ENCODE measurements at places on chromosomes 11 and 22.

DNA sequence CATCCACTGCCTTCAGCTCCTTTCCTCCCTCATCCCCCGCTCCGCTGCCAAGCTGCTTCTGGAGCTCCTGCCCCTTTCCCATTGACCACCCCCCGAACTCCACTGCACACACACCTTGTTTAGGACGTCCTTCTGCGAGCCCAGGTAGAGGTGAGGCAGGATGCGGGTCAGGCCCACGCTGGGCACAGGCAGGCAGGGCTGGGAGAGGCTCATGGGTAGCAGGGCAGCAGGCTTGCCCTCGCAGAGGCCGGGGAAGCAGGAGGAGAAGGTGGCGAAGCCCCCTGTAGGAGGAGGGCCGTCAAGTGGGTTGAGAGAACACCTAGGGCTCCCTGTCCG, 13.3 kb downstream of the DUSP8 start:
- DNase-seq, result no peak

DNA sequence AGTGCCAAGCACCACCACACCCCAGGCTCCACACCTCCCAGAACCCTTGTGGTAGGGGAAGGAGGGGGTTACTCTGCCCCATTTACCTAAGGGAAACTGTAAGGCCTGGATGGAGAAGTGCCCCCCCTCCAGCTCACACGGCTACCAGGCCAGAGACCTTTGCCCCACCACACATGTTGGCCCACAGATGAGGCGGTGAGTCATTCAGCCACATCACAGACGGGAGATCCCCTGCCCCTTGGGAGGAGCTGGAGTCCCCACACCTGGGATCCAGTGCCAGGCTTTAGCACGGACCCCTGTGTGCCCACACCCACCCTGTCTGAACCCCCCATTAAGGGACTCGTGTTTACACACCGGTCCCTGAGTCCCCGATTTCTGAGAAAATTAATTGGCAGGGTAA, 24.9 kb downstream of the CDKN1C start:
- DNase-seq, result no peak

- DNase-seq, result no peak
Measured at GRCh38 chr22:19177164-19178064, 1.1 kb downstream of the SLC25A1 start.

GRCh38 chr22:37627545-37627944, 11.9 kb upstream of the SH3BP1 start:
- DNase-seq, result peak; percentile 33

DNA sequence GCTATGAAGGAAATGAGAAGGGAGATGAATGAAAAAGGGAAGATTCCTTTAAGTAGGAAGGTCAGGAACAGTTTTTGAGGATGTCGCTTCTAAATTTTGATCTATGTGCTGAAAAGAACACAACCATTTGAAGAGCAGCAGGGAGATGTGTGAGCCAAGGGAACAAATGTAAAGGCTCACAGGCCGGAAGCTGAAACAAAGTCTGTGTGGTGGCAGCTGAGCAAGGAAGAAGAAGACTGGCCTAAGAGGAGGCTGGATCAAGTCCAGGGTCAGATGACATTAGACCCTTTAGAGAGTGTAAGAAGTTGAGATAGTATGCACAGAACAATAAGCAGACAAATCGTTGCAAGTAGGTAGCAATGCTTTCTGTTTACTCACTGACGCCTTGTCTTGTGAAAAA, 1631.4 kb upstream of the TENM4 start:
- DNase-seq, result no peak

- DNase-seq, result peak; percentile 89
Measured at GRCh38 chr22:41699264-41700107, at the start of gene MEI1. TSS of gene MEI1 (plus strand) at chr22:41699503. CDS start at chr22:41699539, 36 bp downstream.

DNA sequence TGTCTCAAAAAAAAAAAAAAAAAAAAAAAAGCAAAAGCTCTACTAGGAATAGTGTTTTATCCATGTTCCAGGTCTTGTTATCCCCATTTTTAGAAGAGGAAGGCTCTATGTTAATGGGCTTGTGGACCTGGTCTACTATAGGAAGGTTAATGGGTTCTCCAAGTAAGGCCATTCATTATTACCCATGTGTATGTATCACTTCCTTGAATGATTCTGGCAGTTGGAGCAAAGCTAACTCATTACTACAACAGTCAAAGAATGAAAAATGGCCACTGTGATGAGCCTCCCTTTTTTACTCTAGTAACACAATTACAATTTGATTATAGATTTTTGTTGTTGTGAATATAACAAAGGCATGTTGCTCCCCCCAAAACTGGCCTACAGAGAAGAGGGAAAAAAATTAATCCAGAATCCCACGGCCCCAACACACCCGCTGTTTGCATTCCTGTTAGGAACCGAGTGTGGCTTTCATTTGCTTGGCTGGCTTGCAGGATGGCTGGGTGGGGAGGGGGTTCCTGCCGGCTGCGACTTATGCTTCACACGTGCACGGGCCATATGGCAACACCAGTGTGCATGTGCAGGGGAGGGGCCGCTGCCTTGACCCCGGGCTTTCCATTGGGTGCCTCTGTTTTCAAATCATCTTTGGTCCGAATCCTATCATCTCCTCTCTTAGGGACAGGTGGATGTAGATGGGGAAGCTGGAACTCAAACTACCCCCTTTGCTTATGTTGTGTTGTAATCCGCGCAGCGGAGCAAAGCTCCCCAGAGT, 148.8 kb downstream of the HIPK3 start:
- no peak for DNase-seq

DNA sequence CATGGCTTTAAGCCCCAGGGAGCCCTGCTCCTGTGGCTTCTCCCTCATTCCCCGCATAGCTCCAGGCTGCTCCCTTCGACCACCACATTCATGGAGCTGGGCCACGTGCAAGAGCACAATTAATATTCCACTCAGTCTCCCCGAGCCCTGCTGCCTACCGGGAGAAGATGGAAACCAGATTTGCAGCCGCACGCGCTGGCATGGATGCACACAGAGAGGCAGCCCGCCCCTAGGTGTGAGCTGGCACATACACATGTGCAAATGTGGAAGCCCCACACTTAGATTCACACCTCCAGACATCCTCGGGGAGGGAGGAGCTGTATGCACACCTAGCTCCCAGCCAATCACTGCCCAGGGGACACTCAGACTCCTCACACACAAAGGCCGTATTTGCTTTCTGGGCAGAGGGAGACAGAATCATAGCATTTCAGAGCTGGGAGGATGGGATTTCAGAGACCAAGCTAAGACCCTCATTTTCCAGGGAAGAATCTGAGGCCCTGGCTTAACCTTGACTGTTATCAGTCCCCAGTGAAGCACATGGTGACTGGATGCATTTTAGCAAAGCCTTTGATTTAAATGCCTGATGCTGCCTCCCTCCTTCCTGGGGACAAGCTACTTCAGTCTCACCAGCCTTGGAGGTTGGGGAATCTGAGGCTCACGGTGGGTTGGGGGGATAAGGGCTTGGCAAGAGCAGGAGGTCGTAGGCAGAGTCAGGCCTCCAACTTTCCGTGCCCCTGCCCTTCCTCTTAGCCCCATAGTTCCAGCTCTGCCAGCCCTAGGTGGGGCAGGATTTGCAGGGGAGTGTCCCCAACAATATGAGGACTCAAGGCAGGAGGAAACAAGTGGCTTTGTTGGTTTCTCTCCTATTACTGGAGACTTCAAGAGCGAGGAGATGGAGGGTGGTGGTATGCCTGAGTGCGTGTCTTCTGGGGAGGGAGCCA, 5.3 kb upstream of the CREB3L1 start:
- DNase-seq, result no peak

- no peak for DNase-seq
Measured at GRCh38 chr11:10325277-10326011, 20.6 kb downstream of the ADM start.

DNA sequence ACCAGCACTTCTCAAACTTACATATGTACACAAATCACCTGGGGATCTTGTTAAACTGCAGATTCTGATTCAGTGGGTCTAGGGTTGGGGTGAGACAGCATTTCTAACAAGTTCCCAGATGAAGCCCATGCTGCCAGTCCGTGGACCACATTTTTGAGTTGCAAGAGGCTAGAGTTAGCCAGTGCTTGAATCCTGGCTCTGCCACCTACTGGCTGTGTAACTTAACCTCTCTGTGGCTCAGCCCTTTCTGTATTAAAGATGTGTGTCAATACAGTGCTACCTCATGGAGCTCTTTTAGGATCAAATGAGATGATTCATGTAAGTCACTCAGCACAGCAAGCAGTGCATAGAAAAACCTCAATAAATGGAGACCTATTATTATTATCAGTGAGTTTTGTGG, 90.2 kb upstream of the ISX start:
- DNase-seq, result no peak

- DNase-seq, result no peak
Measured at GRCh38 chr11:68743539-68743938, 7.8 kb downstream of the TESMIN start.

DNA sequence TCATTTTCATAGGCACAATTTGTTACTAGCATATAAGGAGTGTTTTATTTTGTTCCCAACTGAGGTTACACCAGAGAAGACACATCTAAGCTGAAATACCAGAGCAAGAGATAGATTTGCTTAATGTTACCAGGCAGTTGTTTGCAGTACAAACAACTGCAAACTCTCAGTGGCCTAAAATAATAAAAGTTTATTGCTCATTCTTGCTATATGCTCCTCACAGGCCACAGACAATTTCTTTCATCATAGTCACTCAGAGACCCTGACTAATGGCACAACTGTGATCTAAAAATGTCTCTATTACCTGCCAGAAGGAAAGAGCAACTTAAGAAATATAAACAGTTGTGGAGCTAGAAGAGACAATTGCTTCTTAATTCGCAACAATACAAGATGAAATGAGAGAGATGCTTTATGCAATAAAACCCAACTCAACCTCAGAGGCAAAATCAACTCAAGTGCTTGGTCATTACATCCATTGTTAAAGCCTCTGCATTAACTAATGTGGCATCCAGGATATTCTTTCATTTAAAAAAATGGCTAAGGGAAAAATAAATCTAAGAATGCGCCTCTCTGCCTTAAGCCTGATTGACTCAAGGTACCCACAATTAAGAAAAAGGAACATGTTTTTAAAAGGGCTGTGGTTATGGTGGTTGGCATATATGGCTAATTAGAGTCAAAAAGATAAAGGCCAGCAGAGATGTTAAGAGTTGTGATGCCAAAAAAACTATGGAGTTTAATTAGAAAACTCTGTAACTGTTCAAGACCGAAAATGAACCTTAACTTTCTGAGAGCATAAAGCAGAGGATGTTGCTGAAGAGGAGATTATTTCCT, 103.7 kb downstream of the CD44 start:
- no peak for DNase-seq

- DNase-seq, result no peak
Measured at GRCh38 chr11:67056267-67057204, at the start of gene RHOD. TSS of gene RHOD (plus strand) at chr11:67056847. CDS start at chr11:67056903, 56 bp downstream.
